NCI-H2081 treated with DMSO at 0.1 percent for 48 hours (cell line): ENCODE measurements at places on chromosomes 7 and 10.

DNA sequence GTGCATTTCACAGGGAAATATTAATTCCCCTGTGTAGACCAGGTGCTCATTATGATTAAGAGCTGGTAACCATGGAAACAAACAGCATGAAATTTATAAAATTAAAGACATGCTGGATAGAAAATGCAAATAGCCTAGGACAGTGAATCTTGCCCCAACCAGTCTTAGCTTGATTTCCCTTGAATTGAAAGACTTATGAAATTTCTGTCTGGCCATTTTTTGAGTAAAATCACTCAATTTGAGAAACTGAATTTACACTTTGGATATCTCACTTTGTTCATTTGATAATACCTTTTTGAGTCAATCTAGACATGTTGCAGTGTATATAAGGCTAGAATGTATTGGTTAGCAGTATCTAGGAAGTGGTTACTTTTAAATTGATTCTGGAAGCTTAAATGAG, 4.4 kb upstream of the SMIM30 start:
- DNase-seq = no peak

DNA sequence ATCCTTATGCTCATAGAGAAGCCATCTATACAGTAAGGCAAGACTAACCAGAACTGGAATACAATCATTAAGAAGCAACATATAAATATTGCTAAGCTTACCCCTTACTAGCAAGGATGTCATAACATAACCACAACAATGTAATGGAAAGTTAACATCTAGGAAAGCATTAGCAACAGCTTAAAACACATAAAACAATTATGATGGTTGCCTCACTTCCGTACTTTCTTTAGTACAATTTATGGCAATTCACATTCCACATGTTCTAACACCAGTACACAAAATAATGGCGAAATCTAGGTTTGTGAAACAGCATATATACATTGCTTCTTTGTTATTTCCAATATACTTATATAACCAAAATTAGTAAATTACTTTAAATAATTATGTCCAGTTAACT, 195.0 kb downstream of the AHR start:
- DNase-seq = no peak

GRCh38 chr10:31419394-31420063, 100.5 kb downstream of the ZEB1 start:
- no peak for DNase-seq

GRCh38 chr7:140625908-140626868, 14.4 kb downstream of the DENND2A start:
- DNase-seq = no peak

- DNase-seq = no peak
These were observed 441.4 kb upstream of the FOXK1 start for GRCh38 chr7:4240520-4241303.

DNA sequence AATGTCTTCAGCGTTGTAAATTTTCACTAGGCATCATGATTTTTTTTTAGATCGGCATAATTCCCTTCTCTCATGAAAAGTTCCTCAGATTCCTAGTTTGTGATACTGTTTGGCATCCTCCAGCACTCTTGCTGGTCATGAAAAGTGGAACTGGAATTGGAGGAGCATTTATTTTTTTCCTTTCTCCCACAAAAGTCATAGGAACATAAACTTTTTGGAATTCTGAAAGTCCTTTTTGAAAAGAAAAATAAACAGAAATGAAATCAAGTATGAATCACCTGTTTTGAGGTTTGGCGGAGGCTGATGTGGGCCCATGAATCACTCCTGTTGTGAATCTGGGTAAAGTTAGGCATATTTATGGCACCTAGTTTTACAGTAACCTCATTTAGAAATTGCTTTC, 17.7 kb downstream of the CACNB2 start:
- DNase-seq = no peak

- no peak for DNase-seq
These were observed 160.6 kb downstream of the LCOR start for GRCh38 chr10:96992721-96993120.
